Stimulated activated CD8-positive, alpha-beta memory T cell treated with anti-CD3 and anti-CD28 coated beads, Interleukin-4, amount 100 ng/mL, for 48 hours (primary cell): ENCODE measurements at places on chromosomes 1 and 21.

GRCh38 chr1:202205523-202206190 lies 12.1 kb downstream of the LGR6 start:
- DNase-seq, result peak; percentile 50

GRCh38 chr1:235953801-235954200 lies 87.1 kb upstream of the LYST start:
- DNase-seq, result no peak

DNA sequence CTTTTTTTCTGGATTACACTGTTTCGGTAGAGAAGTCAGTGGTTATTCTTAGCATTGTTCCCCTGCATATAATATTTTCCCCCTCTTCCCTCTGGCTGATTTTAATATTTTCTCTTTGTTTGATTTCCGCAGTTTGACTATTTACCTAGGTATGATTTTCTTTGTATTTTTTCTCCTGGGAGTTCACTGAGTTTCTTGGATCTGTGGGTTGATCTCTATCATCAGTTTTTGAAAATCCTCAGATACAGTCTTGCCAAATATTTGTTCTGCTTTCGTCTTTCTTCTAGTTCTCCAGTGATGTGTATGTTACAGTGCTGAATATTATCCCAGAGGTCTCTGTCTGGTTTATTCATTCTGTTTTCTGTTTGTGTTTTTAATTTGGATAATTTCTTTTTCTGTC lies 136.4 kb downstream of the DYRK1A start:
- DNase-seq, result no peak

GRCh38 chr1:84089867-84090266 lies 54.2 kb upstream of the PRKACB start:
- no peak for DNase-seq

DNA sequence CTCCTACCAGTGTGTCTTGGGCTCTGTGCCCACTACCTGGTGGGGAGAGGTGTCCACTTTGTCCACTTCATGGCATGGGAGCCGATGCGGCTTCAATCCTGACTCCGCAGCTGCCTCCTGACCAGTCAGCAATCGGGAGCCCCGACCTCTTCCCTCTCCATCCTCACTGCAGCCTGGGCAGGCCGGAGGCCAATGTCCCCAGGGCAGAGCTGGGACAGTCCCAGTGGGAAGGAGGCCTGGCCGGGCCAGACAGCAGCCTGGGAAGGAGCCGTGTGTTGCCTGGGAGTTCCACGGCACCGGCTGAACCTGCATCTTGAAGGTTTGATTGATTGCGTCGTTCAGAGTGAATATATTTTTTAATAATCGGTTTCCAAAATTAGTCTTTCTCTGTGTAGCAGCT lies 330.9 kb upstream of the VAMP3 start:
- DNase-seq, result no peak

- no peak for DNase-seq
Measured at GRCh38 chr1:172585348-172585747, 52.4 kb downstream of the SUCO start.

- DNase-seq, result no peak
Measured at GRCh38 chr21:32359719-32360260, 33.0 kb downstream of the URB1 start.

DNA sequence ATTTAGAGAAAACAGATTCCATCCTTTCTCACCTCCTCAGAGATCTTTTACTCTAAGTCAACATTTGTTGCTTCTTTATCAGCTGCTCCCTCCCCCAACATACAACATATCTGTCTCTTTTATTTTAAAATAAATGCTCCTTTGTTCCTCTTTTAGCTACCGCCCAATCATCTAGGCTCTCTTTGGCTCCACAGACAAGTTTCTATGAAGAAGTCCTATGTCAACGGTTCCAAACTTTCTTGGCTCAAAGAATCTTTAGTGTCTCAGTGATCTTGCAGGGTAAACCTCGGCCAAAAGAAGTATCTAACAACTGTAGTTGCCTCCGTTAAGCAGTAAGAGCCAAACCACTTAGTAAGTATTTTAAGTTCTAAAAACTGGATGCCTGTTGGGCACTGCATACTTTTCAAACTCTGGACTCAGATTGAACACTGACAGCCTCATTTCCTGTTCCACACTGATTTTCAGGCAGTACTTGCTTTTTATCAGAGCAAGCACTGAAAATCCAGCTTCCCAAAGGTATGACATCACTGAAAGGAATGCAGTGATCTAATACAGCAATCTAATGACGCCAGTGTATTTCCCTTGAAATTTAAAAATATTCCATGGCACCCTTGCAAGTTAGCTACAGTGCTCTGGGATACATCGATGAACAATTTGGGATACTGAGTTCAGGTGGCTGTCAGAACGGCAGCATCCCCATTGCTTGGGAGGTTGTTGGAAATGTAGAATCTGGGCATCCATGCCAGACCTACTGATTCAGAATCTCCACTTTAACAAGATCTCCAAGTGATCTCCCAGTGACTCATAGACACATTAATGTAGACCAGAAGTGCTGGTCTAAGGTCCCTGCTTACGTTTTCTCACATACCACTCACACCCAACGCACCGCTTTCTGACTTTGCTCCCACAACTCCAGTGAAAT lies 26.8 kb downstream of the EGLN1 start:
- no peak for DNase-seq

DNA sequence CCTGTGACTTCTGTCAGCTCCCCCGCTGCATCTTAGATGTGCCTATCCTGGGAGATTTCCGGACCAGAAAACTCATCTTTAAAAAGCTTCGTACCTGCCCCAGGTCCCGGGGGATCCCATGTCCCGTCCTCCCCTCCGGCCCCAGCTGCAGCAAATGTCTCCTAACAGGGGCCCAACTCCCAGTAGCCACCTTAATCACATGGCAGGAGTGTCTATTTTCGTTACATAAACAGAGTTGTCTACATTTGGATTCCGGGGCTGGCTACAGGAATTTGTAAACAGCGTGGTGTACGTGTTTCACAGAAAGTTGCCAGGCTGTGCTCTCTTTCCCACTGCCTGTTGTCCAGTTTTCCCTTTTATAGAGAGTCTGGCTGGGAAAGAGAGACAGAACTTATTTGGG lies 17.9 kb upstream of the KCNE2 start:
- DNase-seq, result no peak

- DNase-seq, result no peak
Measured at GRCh38 chr1:3499611-3500010, 45.1 kb downstream of the ARHGEF16 start.

DNA sequence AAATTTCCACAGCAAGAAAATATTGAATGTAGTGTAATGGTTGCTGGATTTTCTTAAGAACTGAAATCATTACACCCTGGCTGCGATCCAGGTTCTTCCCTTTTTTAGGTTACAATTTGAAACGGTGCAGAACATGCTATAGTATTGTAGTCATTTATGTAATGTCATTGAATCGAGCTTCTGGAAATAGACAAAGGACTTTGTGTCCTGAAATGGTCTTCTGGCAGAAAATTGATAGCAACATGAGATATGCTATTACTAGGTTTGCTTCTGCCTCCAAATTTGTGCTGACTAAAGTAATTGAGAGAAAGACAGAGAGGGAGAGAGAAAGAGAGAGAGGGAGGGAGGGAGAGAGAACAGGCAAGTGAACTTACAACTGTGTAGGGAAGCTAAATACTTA lies 146.2 kb upstream of the NFIA start:
- no peak for DNase-seq

- no peak for DNase-seq
Measured at GRCh38 chr1:230788561-230789275, 41.5 kb downstream of the CAPN9 start.

DNA sequence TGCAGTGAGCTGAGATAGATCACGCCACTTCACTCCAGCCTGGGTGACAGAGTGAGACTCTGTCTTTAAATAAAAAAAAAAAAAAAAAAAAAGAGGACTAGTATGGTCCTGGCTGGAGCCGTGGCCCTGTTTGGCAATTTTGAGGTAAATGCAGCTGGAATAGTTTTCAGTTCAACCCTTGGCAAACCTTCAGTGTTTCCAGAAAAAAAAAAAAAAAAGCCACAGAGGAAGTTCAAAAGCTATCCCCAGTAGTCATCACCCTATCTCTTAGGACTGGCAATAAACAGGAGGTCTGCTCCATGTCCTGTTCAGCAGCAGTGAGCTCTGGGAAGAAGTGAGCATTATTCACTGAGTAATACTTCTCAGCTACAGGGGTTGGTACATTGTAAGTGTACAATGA lies 56.8 kb upstream of the ERRFI1 start:
- no peak for DNase-seq

GRCh38 chr1:32709075-32709474 lies 6.5 kb upstream of the SYNC start:
- no peak for DNase-seq

GRCh38 chr1:82197606-82198005 lies 396.9 kb downstream of the ADGRL2 start:
- DNase-seq, result no peak

- DNase-seq, result no peak
Measured at GRCh38 chr21:46005481-46005881, 23.9 kb downstream of the COL6A1 start.

DNA sequence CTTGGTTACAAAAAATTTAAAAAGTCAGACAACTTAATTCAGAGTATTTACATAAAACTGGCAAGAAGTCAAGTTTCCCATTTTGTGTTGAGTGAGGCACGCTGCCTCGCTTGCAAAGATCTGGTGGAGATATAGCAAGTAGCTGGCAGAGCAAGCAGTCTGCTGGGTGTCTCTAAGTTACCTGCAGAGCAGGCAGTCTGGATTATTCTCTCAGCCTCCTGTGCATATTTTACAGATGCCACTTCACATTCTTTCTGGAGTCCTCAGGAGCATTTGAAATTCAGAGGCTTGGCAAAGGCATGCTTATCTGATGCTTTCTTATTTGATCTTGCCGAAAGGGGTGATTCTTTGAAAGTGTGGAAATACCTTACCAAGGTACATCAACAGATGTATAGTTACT lies 640.4 kb upstream of the ADGRL4 start:
- DNase-seq, result no peak
